Mucosa of descending colon (tissue), 3 donors: ENCODE measurements at places on chromosomes 6 and 20.

DNA sequence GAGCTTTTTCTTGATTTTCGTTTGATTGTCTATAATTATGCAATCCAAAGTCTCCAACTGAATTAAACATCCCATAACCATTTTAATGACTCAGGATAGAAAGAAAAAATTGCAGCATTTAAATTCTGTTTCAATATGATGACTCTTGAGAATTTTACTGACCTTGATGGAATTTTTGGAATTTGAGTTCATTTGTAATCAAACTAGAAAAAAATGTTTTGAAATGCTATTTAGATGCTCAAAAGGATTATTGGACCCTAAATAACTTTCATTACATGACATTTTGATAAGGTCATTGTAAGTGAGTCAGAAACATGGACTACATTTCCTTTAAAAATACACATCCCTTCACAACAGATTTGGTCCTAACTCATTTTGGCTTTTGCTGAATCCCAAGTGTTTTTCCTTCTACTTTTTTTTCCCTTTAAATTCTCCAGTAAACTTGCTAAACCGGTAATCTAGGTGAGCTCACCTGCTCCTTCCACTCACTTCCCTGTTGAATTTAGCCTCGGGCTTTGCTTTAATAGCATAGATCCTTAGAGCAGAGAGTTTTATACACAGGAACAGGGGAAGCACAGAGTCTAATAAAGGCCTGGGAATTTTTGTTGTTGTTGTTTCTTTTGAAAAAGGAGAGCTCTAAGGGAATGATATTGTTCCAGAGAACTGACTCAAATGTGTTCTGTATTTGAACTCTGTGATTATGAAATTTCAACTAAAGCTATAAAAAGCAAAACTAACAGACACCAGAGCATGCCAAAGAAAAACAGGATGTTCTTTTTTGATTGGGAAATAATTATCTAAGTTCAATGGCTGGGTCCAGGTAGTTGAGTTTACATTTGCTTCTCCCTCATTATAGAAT lies 1088.2 kb upstream of the CITED2 start:
- DNase-seq, result peak; percentile 38

- DNase-seq, result no peak
Measured at GRCh38 chr20:44142413-44142812, 44.6 kb downstream of the JPH2 start.

DNA sequence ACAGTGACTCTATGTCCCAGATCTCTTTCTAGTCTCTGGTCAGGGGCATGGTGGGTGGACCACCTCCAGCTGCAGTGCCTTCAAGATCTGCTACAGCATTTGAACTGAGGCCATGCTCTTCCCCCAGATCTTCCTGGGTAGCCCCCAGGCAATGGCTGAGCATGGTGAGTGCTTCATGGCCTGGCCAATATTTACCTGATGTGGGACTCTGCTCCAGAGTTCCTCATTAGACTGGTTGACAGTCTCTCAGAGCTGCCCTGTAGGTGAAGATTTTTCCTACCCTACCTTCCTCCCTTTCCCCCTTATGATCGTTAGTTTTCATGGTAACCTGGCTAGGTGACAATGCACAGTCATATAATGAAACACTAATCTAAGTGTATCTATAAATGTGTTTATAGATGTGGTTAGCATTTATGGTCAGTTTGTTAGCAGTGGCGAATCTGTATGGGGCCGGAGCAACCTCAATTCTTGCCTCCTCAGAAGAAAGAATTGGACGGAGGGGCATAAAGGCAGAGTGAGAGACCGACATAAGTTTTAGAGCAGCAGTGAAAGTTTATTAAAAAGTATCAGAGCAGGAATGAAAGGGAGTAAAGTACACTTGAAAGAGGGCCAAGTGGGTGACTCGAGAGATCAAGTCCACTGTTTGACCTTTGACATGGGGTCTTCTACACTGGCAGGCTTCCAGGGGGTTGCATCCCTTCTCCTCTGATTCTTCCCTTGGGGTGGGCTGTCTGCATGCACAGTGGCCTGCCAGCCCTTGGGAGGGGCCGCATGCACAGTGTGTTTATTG lies 256.3 kb downstream of the CD83 start:
- DNase-seq, result no peak

- DNase-seq, result no peak
Measured at GRCh38 chr6:84390851-84391250, 163.4 kb upstream of the CEP162 start.

DNA sequence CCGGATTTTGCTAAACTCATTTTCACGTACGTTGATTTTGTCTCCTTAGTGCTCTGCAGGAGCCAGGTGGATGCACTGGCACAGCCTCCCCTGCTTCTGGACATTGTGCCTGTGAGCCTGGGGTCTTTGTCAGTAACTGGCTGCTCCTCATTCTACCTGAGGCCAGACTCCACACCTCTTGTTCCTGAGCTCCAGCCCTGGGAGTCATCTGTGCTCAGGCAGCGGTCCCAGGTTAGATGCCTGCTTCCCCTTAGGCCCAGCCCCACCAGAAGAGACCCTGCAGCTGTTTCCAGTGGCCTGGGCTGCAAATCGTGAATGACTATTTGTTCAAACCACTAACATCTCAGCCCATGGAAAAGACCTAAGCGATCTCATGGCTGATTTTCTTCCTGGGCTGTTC lies 129.1 kb downstream of the ERMARD start:
- DNase-seq, result no peak

DNA sequence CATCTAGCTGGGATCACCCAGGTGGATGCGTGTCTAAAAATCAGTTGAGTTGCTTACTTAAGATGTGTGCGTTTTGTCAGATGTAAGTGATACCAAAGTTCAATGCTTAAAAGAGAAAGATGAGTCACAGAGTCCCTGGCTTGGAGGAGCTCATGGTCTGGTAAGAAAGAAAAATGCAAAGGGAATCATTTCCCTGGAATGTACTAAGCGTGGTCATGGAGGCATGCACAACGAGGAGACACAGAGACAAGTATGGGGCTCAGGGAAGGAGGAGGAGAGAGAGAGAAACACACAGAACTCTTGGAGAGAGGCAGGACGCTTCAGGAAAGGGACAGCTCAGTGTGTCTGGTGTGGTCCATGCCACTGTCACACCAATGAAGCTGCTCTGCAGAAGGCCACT lies 186.9 kb upstream of the GMDS start:
- DNase-seq, result no peak

- DNase-seq, result no peak
Measured at GRCh38 chr6:38684904-38685303, 18.0 kb downstream of the GLO1 start.

DNA sequence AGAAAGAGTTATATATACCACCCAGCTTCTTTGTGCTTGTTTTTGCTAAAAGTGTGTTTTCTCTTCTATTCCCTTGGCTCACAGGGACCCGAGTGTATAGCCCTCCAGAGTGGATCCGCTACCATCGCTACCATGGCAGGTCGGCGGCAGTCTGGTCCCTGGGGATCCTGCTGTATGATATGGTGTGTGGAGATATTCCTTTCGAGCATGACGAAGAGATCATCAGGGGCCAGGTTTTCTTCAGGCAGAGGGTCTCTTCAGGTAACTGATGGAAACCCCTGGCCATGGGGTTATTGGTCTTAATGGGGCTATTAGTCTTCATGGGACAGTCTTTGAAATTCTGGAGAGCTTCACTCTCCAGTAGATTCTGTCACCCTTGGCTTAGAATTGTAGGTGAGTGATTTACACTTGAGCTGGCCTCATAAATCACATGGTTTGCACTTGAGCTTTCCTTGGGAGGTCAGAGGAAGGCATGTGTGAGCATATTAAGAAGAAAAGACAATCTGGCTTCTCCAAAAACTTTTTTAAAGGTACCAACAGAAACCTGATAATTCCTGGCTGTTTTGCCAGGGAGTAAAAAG lies 3.0 kb downstream of the PIM1 start:
- no peak for DNase-seq

DNA sequence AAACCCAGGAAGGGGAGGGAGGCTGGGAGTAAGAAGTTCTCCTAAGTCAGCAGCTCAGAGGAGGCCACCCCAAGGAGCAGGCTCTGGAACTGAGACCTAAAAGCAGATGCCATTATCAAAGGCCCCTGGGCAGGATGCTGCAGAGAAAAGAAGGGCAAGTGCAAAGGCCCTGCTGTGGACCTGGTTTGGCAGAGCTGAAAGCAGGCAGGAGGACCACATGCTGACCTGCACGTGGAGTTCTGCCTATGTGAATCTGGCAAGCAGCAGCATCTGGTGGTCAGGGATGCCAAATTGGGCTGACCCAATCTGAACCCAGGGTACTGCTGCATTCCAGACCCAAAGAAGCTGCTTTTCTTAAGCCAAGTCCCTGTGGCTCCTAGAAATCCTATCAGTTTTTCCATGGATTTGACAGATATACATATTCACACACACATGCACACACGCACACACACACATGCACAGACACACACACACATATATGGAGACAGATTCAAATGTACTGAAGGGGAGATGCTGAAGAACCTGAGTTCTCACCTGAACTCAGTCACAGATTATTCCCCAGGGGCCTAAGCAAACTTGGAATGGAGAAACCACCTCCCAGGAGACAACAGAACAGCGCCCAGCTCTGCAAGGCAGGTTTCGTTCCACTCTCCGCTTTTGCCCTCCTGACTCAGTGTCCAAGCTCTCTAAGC lies 119.9 kb downstream of the FOXA2 start:
- no peak for DNase-seq

GRCh38 chr6:24760210-24760609 lies 14.5 kb upstream of the GMNN start:
- no peak for DNase-seq

DNA sequence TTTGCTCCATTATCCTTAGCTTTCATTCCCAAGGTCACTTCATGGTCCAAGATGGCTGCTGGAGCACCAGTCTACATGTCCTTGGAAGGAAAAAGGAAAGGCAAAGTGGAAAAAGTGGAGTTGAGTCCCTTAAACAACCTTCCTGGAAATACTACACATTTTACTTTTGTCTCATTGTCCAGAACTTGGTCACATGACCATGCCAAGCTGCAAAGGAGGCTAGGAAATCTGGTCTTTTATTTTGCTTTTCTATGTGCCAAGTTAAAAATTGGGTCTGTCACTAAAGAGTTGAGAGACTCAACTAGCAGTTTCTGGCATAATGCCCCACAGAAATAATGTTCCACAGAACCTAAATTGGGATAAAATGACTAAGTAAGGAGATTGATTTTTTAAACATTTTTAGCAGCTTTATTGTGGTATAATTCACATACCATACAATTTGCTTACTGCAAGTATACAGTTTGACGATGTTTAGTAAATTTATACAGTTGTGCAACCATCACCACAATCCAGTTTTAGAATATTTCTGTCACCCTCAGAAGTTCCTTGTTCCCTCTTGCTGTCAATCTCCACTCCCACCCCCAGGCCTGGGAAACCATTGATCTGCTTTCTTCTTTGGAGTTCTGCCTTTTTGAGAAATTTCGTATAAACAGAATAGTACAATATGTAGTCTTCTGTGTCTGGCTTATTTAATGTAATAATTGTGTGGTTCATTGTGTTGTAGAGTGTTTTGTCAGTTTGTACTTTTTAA lies 5.6 kb upstream of the CHD6 start:
- no peak for DNase-seq

- no peak for DNase-seq
Measured at GRCh38 chr6:113894712-113895674, 37.8 kb downstream of the MARCKS start.

GRCh38 chr6:109795994-109796555 lies 105.0 kb downstream of the FIG4 start:
- DNase-seq, result no peak

DNA sequence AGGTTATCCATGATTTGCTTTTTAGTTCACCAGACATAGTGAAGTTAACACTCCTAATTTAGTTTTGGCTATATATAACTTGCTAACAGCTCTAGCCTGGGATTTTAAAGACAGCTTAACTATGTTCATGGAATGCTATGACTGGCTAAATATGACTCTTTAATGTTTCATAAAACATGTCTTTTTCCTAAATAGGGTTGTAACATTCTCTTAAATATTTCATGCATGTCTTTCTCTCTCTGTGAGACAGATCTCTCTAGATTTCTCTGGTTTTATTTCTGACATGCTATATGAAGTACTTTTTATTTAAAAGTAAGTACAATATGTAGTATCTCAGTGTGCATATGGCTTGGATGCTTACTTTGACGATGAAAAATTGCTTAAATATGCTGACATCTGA lies 35.7 kb downstream of the MACROD2 start:
- DNase-seq, result no peak

DNA sequence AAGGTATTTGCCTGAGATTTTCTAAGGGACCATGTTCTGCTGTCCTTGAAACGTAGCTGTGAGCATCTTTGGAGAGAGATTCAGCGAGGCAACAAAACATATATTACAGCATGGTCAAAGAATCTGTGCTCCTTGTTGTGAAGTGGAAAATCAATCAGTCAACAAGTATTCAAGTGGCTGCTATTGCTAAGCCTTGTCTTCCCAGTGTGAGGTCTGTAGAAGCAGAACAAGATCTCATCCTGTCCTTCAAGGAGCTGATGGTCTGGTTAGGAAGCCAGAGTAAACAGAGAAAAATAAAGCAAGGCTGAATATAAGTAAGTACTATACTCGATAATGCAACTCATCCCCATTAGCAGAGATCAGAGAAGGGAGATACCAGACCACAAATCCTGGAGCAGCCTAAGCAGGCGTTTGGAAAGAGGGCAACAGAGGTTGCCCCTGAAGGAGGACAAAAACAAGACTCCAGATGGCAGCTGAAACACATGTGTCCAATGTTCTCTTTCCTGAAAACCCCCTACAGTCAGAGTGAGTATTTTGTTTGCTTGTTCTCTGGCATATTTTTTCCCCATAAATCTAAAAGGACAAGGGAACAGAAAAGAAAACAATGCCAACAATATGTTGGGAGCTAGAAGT lies 392.0 kb downstream of the SYNE1 start:
- no peak for DNase-seq

- no peak for DNase-seq
Measured at GRCh38 chr6:19714434-19715166, 122.6 kb upstream of the ID4 start.

GRCh38 chr6:89542866-89543265 lies 95.7 kb downstream of the LYRM2 start:
- DNase-seq, result no peak

DNA sequence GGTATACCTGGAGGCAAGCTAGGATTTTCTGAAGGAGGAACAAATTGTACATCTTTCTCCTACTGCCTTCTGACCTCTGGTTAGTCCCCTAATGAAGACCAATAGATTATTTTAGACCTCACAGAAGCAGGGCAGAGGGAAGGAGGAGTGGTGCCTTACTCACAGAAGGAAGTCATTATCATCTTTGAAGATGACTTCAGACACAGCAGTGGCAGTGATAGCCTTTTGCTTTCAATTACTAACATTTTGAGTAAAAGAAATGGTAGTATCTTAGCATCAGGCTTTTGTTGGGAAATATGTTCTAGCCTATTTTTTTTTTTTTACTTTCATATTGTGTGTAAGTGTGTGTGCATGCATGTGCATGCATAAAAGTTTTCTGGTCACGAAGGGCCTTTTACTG lies 164.2 kb upstream of the PLN start:
- no peak for DNase-seq

DNA sequence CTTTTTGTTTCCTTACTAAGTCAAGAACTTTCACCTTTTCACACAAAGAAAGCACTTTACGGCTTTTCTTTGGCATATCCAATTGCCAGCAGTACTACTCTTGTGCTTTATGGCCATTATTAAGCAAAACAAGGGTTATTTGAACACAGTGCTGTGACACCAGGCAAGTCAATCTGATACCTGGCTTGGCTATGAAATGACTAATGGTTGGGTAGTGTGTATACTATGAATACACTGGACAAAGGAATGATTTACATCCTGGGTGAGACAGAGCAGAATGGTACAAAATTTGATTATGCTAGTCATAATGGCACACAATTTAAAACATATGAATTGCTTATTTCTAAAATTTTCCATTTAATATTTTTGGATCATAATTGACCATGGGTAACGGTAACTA lies 22.1 kb upstream of the ADGRF1 start:
- no peak for DNase-seq
